ENCODE measurements at places on chromosomes 3 and 15.

GRCh38 chr3:193970773-193971206, 165.2 kb upstream of the HES1 start:
- no peak for DNase-seq

DNA sequence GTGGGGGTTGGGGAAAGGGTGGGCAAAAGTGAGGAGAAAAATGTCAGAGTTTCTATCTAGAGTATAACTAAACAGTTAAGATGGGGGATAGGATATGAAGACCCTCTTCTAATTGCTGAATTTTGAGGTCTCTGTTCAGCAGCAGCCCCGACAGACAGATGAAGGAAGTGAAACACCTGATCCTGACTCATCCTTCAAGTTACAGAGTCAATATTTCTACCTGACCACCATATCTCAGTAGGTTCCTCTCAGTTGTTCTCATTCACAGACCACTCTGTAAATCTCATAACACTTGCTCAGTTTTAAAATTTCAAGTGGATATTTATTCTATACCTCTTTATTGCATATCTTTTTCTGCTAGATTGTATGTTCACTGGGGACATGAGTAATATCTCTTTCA, 69.5 kb downstream of the CCDC54 start:
- no peak for DNase-seq

GRCh38 chr15:75648156-75649000, 666 bp downstream of the SNX33 start:
- peak; percentile 44 for DNase-seq

- no peak for DNase-seq
Measured at GRCh38 chr3:101072300-101072699, 79.1 kb upstream of the ABI3BP start.

- DNase-seq: no peak
Measured at GRCh38 chr3:23164746-23165145, 38.4 kb upstream of the UBE2E2 start.

DNA sequence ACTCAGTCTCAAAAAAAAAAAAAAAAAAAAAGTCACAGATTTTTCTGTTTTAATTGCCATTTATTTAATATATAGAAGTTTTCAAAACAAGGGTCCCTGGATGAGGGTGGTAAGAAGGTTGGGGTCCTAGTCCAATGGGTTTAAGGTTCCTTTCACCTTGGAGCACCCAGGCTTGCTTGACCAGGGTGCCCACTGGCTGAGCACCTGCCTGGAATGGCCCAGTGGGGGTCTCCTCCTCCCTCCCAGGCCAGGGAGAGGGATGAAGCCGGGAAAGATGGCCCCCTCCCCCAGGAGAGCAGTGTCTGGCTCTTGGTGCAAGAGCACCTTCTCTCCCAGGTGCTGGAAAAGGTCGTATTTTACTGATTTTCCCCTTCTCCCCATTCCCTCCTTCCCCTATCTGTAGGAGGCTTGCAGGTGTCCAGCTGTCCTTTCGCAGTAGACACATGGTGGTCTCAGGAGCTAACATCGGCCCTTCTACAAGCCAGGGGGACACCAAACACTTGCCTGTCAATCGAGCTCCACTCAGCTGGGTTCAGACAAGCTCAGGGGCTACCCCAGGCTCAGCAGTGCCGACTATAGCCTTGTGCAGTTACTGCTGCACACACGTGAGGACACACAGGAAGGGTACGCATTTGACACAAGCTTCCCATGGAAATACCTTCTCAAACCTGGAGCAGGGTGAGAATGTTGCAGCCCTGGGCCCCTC, 112.3 kb upstream of the KLF13 start:
- no peak for DNase-seq

DNA sequence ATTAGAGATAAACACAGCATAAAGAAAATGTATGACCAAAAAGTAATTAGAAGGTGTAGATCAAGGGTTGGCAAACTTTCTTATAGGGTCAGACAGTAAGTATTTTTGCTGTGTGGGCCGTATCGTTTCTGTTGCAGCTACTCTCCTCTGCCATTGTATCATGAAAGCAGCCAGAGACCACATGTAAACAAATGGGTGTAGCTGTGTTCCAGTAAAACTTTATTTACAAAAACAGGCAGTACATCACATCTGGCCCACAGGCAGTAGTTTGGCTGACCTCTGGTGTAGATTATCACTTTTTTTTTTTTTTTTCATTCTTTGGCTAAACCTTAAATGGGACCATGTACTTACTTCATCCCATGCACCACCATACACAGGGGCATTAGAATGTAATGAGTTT, 190.8 kb downstream of the MBNL1 start:
- no peak for DNase-seq

- DNase-seq: no peak
Measured at GRCh38 chr3:72341920-72342319, 506.3 kb downstream of the SHQ1 start.

DNA sequence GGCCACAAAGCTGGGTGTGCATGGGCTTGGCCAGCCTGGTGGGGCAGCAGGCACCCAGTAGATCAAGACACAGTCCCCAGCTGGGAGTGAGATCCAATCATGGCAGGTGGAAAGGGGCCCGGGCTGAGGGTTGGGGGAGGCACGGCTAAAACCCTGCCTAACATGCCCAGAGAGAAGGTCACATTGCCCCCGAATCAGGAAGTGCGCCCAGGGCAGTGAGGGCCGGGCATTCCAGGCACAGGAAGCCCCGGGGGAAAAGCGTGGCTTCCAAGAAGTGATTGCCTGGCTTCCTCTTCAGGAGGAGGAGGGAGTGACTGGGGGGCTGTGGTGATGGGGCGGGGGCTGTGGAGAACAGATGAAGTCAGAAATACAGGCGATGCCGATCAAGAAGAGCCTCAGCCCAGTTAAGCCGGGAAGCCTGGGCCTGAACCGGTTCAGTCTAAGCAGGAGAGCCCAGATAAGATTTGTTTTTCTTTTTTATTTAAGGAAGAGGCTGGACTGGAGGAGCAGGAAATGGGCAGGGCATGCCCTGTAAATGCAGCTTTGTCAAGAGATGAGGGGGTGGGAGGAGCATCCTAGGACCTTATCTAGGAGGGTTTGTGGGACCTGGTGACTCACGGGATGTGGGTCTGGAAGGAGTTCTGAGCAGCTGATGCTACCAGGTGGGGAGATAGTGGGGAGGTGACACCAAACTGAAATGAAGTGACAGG, 83.9 kb downstream of the CHSY1 start:
- peak; percentile 58 for DNase-seq

DNA sequence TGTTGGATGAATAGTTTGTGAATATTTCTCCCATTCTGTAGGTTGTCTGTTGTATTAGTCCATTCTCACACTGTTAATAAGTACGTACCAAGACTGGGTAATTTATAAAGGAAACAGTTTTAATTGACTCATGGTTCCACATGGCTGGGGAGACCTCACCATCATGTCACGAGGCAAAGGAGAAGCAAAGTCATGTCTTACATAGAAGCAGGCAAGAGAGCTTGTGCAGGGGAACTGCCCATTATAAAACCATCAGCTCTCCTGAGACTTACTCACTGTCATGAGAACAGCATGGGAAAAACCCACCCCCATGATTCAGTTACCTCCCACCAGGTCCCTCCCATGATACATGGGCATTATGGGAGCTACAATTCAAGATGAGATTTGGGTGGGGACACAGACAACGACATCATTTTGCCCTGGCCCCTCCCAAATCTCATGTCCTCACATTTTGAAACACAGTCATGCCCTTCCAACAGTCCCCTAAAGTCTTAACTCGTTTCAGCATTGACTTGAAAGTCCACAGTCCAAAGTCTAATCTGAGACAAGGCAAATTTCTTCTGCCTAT, 133.2 kb downstream of the LMLN start:
- no peak for DNase-seq

DNA sequence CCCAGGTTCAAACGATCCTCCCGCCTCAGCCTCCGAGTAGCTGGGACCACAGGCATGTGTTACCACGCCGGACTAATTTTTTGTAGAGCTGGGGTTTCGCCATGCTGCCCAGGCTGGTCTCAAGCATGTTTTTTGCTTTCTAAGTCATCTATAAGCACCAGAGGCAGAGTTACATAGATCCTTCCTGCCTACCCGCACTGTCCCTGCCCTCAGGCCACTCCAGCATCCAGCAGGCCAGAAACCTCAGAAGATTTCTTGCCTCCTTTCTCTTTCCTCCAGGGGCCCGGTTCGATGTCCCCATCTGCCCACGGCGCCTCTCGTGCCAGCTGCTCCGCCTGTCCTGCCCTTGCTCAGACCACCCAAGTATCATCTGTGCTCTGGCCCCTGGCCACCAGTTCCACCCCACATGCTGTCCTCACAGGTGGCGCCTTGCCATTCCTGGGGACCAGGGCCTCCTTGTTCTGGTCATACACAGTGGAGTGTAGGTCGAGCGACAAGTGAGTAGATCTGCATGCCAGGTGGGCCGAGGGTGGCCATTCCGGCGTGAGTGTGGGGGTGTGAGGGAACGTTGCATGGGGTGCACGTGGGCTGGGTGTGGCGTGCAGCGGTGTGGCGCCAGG, 27.3 kb downstream of the KLHDC8B start:
- DNase-seq: no peak

GRCh38 chr3:172635588-172635987, 75.3 kb downstream of the NCEH1 start:
- no peak for DNase-seq

- peak; percentile 63 for DNase-seq
Measured at GRCh38 chr3:115341208-115341607, 194.1 kb upstream of the ZBTB20 start.

- DNase-seq: peak; percentile 42
Measured at GRCh38 chr3:142844339-142844977, 44.4 kb downstream of the PCOLCE2 start.

All from AG10803 (cell line).